NCI-H524 (cell line): ENCODE measurements at places on chromosomes 1 and 21.

DNA sequence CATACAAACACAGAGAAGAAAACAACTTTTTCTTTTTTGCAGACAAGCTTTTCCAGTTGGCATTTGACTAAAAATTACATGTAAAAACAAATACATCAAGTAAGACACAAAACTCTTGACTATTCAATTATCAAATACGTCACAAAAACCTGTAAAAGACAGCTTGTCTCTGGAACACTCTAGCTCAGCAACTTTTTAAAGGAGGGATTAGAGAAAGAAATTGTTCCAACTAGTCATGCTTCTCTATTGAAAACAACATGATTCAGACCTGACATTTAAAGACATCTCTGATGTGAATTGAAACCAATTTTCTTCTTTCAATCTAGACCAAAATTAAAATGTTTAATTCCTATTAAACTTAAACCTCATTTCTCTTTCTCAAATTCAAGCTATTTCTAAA, 30.3 kb downstream of the SMYD3 start:
- DNase-seq: no peak

DNA sequence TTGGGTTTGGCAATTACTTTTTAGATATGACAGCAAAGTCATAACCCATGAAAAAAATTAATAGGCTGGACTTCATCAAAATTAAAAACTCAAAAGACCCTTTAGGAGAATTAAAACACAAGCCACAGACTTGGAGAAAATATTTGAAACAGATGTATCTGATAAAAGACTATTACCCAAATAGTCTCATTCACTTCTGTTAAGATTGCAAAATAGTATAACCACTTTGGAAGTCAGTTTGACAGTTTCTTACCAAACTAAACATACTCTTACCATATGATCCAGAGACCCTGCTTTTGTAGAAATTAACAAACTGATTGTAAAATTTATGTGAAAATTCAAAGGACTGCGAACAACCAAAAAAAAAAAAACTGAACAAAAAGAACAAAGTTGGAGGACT, 32.5 kb upstream of the SLC44A3 start:
- DNase-seq: no peak

DNA sequence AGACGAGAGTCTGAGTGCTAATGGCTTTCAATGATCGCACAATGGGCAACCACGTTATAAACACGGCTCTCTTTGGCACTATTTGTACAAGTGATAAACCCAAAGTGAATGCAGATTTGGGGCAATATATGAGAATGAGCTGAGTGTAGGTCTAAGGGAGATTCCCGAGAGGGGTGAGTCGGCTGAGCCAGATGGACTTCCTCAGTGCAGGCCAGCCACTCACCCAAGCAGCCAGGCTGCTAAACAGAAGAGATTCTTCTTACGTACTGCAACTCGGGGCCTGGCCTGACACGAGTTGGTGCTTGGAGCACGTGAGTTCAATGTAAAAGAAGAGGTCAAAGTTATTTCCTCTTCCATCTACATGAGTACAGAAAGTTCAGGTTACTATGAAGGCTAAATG, 6.2 kb upstream of the MIXL1 start:
- no peak for DNase-seq

DNA sequence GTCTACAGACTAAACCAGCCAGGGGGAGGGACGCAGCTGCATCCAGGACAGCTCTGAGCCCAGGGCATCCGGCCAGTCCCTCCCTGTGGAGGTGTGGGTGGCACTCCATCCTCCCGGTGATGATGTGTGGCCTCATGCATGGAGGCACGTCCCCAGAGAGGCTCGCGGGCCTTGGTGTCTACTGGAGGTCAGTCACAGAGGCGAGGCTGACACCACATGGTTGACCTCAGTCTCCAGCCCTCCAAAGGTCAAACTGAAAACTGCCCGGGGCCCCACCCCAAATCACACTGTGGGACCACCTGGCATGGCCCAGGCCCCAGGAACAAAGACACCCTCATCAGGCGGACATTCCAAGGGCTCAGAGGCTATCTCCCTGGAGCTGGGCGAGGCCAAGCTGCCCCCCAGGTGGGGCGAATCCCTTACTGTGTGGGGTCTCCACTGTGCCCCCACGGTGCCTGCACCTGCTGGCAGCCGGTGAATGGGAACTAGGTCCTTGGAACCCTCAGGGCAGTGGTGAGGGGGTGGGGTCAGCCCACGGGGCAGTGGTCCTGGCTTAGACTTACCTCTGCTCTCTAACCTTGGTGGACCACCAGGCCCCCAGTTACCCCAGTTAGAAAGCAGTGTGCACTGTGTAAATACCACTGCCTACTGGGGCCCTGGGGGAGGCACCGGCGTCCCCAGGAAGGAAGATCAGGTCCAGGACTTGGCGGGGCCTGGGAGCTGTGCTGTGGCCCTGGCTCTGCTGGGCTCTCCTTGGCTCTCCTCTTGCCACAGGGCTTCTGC, 49.1 kb downstream of the TRPM2 start:
- DNase-seq: no peak

DNA sequence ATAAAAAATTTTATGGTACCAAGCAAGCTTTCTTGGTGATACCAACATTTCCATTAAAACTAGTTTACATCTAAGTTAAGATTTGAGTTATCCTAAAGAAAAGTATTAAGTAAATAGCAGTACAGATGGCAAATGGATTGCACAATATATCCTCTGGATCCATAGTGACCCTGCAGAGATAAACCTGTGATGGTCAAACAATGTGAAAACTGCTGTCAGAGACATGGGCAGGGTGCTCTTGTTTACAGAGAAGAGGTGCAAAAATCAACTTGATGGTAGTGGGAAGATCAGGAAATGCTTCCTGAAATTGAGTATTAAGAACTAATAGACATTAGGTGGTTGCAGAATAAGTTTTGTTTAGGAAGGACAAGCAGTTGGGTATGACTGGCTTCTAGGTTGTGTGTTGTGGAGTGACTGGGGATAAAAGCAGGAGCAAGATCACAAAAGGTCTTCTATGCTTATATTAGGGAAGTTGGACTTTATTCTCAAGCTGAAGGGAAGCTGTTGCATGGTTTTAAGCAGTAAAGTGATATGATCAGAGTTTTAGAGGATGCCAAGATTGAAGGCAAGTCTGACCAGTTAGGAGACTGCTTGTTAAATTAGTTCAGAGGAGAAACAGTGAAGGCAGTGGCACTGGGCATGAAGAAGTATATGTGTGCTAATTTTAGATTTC, 9.9 kb downstream of the TTC3 start:
- DNase-seq: no peak
